OCI-M1 (cell line): ENCODE measurements at places on chromosomes 5 and 9.

DNA sequence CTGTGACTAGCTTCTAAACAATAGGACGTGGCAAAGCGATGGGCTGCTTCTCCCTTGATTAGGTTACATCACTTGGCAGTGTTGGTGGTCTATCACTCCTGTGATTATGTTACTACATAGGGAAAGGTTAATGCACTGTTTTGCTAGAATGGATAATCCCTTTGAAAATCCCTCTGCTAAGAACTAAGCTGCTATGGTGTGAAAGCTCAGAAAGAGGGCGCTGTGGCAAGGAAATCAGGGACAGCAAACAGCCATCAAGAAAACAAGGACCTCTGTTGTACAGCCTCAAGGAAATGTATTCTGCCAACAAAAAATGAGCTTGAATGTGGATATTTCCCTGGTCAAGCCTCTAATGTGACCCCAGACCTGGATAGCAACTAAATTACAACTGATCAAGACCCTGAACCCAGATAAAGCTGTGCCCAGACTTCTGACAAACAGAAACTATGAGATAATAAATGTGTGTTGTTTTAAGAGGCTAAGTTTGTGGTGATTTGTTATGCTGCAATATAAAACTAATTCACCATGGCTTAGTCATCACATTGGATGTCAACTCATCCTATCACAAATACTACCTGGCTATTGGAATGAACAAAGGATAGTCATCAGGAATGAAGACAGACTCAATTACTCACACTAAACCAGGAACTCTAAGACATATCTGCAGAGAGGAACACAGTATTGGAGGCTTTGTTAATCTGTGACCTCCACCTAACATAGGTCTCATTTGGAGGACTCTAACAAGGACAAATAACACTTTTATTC is 1215.9 kb downstream of the EFNA5 start:
- peak; percentile 61 for DNase-seq

DNA sequence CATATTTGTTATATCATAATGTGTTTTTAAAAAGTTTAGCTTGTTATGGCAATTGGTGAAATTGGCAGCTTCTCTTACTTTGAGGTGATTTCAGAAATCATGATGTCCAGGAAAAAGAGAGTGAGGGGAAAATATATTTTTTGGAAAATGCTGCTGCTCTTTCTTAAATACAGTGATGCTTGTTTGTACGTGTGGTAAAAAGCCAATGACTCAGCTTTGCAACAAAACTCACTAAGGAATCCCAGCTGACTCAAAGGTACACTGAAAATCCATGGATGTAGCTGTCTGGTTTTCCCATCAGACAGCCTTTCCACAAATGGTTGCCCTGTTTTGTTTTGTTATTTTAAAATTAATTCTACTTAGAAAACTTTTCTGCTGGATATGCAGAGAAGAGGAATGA is 306.4 kb upstream of the PAPPA start:
- no peak for DNase-seq

DNA sequence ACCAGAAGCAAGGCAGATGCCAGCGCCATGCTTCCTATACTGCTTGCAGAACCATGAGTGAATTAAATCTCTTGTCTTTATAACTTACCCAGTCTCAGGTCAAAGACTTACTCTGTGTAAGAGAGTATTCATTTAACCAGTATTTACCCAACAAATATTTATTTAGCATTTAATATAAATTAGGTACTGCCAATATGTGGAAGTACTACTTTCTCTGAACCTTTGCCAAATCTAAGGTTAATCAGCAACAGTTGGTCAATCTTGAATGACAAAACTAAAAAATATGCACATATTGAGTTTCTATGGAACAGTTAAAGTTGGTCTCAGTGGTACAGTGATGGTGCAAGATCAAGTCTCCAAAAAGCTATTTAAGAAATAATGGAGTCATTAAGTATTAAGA is 155.9 kb upstream of the CCNG1 start:
- DNase-seq, result no peak

DNA sequence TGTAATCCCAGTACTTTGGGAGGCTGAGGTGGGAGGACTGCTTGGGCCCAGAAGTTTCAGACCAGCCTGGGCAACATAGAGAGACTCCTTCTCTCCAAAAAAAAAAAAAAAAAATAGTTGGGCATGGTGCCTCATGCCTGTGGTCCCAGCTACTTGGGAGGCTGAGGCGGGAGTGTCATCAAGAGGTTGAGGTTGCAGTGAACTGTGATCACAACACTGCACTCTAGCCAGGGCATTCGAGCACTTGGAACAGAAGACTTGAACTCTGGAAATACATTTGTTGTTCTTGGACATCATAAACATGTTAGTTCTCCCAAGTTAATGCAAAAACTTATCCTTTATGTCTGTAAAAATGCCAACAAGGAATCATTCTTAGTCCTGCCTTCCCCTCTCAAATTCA is 29.6 kb downstream of the EHMT1 start:
- no peak for DNase-seq

GRCh38 chr5:146697211-146697610 is 181.2 kb upstream of the GPR151 start:
- no peak for DNase-seq

DNA sequence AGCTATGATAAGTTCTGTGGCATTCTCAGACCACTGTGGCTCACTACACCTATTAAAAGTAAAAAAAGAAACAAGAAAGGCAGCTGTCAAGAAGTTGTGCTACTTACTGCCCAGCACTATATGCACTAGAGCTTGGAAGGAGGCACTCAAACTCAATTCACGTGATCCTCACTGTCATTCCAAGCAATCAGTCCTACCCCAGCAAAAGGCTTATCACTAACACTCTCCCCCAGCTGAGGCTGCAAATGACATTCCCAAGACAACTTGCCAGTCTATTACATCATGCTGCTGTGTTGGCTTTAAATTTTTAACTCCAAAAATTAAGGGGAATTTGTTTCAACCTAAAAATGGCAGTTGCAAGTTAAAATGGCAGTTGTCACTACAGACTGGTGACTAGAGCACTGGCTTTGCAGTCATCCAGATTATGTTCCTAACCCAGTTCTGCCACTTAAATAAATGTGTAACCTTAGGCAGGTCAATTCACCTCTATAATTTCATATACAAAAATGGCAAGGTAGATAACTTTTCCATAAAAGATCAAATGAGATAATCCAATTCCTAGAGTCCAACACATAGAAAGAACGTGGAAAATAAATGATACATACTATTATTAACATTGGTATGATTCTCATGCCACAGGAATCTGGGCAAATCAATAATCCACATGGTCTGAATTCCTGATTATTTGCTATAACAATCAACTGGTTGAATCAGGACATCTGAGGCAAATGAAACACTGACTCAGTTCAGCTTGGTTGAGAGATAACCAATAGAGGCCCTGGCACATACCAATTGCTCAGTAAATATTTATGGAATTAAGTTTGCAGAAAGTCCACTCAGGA is 52.4 kb downstream of the FBXW11 start:
- DNase-seq, result peak; percentile 95
